B cell (primary cell): ENCODE measurements at places on chromosomes 7 and 10. TPM values are rescaled to one million over a fixed set of nuclear protein-coding genes. Genes with fewer than 3 reads are reported as not detected.

DNA sequence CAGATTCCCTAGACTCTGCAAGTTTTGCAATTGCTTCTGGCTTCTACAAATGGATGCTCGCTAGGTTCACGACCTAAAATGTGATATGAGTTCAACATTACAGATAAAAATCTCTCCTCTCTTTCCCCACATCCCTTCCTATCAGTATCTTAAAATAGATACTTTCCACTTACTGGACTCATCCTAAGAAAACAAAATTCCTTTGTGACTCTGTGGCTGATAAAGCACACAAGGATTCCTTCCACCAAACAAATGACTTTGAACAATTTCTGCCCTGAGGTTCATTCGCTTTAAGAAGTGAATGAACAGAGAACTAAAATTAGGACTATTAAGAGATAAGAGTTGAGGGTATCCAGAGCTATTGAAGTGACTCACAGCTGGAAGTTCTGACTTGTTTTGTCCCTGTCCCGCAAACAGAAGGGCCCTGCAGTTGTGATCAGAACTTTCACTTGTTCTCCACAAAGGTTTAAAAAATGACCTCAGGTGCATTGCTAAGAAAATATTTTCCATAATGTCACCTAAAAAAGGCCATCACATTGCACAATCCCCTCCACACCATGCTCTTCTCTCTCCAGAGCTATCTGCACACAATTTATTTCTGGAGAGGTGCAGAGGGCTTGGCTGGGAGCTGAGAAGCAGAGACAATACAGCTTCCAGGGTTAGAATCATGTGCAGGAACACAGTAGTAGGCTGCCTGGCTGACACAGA, 96.1 kb downstream of the PIP4K2A start:
- DNase-seq: no peak

GRCh38 chr7:74010407-74010806, 17.6 kb upstream of the ELN start:
- no peak for DNase-seq

DNA sequence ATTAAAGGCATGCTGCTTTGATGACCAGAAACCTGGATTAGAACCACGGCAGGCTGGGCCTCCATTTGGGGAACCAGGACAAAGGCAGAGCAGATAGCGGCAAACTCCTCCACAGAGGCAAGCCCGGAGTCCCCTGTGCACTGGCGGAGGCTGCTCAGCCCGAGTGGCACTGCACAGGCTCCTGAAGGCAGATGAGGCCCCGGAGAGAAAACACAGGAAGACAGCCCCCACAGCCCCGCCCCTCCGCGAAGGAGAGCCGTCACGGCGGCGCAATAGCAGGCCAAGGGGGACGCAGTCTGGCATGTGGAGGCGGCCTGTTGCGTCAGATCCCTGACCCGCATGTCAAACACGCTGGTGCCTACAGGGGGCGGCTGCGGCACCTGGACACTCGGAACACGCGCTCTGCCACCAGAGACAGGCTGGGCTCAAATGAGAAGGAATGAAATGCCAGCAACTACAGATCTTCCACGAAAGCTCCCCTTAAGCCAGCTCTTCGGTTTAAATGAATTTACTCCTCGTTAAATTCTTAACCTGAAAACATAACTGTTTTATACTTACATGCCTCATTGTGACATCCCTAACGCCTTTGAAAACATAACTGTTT, 128.5 kb downstream of the MAD1L1 start:
- DNase-seq: peak; percentile 86

DNA sequence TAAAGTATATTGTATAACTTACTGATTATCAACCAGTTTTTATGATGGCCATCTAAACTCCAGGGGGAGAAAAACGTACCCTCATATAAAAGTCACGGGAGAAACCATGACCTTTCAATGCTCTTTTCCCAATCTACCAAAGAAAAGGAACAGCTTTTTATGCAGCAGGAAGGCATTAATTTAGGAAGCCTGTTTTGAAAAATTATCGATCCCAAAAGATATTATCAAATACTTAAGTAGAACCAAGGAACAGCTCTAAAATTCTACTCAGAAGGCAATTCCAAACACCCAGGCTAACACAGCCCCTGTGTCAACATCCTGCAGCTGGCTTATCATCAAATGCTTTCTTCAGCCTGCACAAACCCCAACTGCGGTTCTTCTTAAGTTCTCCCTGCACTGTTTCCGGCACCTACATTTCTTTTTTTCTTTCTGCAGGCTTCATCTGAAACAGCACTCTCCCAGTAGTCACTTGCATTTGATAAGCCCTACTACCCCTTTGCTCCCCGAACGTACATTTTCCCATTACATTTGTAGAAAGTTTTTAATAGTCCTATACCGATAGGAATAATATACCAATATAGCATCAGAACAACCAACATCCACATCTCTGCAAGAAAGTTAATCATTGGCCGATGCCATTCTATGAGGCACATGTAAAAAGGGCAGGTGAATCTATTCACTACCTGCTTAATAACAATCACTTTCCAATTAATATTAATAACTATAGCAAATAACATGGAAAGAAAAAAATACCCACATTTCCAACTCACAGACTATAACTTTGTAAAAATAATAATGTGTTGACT, 47.9 kb downstream of the PIP4K2A start:
- peak; percentile 45 for DNase-seq

GRCh38 chr10:12500381-12501303, 151.3 kb downstream of the CAMK1D start:
- DNase-seq: no peak

- no peak for DNase-seq
Observed at GRCh38 chr7:90432752-90433151, 29.5 kb downstream of the CLDN12 start.

GRCh38 chr7:49247759-49248158, 323.4 kb downstream of the CDC14C start:
- DNase-seq: no peak

- no peak for DNase-seq
Observed at GRCh38 chr10:62021978-62022802, 120.7 kb downstream of the ARID5B start.

DNA sequence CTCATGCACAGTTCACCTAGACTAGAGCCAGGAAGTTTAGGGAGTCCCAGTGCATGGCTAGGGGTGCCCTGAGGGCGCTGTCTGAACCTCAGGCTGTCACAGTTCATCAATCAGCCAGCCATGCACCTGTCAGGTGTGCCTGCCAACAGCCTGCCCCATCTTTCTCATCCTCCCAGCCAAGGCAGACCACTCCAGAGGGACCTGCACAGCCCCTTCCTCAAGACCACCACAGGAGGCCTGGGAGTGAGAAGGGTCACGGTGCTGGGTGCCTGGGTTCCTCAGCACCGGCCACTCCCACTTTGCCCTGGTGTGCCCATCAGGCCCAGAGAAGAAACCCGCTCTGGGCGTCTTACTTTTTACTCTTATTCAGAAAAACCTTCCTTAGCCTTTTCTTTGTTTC, 8.4 kb downstream of the ATP6V1F start:
- DNase-seq: no peak

- no peak for DNase-seq
Observed at GRCh38 chr7:29637374-29637773, 73.7 kb downstream of the PRR15 start.

DNA sequence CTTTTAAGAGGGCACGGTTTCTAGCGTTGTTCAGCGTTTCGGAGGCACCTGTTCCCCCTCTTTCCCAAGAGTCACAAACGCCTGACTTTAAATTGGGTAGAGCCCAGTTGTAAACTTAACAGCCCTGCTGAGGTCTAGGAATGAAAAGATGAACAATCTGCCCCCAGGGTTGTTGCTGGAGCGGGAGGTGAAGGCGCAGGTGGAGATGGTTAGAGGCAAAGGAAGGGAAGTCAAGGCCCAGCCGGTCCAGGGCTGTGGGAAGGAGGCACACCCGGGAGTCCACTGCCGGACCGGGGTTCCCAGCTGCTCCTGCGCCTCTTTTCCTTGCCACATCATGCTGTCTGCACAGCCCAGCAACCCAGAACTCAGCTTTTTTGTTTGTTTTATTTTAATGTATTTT, 770 bp downstream of the PRXL2A start:
- DNase-seq: no peak

ASB4 gene
- not detected in 2 replicates for total RNA-seq
